ENCODE measurements at places on chromosomes 13 and 19.

GRCh38 chr13:40626977-40627376 lies 39.5 kb downstream of the FOXO1 start:
- no peak for DNase-seq

GRCh38 chr19:1605236-1606137 lies at the start of gene UQCR11:
UQCR11 (minus strand) TSS chr19:1605462; CDS start chr19:1605409, 53 bp downstream.
- peak; percentile 96 for DNase-seq

DNA sequence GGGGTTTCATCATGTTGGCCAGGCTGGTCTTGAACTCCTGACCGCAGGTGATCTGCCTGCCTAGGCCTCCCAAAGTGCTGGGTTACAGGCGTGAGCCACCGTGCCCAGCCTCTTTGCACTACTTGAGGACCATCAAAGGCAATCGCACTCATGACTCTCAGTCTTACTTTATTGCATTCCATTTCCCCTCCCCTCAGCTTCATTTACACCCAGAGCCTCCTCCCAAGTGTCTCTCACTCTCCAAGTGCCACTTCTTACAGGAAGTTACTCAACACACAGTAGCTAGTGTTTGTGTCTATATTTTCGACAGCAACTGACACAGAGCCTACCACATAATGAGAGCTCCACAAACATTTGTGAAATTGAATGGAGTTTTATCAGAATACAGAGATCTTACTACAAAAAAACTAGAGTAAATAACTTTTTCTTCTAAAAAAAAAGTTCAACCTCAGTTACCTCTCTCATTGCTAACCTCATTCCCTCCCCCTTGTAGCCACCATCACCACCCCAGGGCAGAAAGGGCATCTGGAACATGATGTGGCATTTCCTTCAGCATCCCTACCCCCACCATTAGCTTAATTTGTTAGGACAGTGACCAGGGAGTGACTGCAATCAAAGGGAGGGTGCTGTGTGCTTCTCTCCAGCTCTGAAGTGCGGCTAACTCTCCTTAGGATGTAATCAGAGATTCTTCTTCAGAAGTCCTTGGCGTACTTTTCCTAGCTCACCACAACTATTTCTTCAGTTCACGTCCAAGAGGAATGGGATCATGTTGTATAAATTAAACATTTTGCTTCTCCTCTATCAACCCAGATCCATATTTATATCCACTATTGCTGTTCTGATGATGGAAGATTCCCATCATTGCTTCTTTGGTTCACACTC lies 17.0 kb upstream of the RUBCNL start:
- no peak for DNase-seq

DNA sequence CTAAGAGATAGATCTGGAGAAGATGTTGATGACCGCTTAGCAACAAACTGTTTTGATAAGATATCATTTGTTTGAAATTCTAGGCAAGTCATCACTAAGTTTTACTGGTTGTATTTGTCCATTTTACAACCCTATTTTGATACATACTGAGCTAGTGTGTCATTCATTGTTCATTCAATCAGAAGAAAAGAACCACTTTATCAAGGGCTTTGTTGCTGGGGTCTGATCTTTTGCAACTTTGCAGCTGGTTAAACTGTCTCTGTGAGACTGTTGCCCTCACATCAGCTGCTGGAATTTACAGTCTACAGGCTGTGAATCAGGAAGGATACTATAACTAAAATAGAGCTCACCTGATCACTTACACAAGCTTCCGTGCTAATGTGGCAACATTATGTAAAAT lies 290.5 kb downstream of the RFC3 start:
- no peak for DNase-seq

DNA sequence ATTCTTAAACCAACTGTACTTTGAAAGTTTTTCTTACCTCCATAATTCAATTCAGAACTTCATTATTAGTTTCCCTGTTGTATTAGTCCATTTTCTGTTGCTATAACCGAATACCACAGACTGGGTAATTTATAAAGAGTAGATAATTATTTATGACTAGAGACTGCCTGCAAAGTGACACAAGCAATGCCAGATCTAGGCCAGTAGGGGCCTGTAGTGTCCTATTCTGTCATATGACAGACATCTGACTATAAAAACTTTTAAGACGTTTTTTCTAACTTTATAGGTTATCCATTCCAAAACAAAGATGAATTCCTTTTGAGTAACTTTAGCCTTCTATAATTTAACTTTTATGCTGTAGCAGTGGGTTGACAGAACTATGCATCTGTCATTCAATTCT lies 2783.8 kb downstream of the PCDH9 start:
- no peak for DNase-seq

- DNase-seq: no peak
Measured at GRCh38 chr19:1136621-1137317, 33.0 kb downstream of the GPX4 start.

DNA sequence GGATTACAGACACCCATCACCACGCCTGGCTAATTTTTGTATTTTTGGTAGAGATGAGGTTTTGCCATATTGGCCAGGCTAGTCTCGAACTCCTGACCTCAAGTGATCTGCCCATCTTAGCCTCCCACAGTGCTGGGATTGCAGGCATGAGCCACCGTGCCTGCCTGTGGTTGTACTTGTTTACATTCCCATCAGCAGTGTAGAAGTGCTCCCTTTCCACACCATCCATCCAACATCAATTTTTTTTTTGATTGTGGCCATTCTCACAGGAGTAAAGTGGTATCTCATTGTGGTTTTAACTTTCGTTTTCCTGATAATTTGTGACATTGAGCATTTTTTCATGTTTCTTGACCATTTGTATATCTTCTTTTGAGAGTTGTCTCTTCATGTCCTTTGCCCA lies 1019.4 kb upstream of the SLC10A2 start:
- DNase-seq: no peak
